Fibroblast of upper back skin (primary cell): ENCODE measurements at places on chromosomes 16 and 17.

DNA sequence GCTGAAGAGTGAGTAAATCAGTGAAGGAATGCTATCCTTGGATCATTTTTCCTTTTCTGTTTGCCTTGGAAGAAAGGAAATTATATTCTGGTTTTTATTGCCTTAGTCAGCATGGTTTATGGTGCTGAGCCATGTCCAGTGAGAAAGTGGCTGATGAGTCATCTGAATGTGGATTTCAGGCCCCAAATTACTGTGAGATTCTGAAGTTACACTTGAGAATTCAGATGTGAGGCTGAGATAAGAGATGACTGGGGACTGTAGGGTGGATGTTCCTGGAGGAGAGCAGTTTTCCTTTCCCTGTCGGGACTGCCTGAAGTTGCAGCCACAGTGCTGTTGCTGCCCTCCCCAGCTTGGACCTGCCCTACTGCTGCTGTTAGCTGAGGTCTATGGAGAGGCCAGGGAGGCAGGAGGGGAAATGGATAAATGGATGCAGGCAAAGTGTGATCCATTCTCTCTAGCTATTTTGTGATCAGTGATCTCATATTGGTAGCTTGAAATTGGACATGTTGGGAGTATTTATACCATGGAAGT, 4.2 kb upstream of the MAP3K14 start:
- peak; percentile 99 for DNase-seq

DNA sequence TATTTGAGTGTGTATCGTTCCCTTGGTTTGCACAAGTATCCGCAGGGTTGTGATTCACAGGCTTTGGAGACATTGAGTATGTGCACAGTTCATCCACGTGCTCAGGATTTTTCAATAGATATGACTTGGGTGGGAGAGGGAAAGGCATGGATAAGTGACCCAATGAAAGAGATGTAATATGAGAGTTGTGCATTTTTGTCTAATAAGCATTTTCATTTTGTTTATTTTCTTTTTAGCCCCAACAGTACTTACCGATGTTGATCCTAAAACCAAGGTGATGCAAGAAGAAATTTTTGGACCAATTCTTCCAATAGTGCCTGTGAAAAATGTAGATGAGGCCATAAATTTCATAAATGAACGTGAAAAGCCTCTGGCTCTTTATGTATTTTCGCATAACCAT, 14.5 kb downstream of the ALDH3A2 start:
- no peak for DNase-seq

DNA sequence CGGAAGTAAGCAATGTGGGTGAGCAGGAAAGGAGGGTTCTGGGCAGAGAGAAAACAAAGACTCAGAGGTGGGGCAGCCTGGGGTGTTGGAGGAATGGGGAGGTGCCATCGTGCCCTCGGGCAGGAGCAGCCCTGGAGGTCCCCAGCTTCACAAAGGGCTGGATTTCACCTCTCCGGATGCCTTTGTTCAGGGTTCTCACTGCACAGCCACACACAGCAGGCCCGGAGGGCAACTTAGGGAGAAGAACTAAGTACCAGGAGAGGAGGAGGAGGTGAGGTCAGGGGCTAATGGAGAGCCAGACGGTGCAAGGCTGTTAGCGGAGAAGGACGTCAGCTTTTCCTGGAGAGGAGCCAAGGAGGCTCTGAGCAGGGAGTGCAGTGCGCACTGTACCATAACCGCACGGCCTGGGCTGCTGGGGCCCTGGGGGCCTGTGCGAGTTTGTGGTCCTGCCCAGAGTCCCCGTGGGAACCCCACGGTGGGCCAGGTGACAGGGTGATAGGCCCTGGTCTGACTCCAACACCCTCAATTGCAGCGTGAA, 9.3 kb downstream of the ARRB2 start:
- DNase-seq, result no peak

- DNase-seq, result no peak
These were observed 68.4 kb downstream of the NOG start for GRCh38 chr17:56661906-56662305.

GRCh38 chr17:35605678-35606077, 18.6 kb downstream of the AP2B1 start:
- peak; percentile 32 for DNase-seq

- DNase-seq, result no peak
These were observed 677 bp downstream of the SLC13A2 start for GRCh38 chr17:28474111-28474531.

GRCh38 chr16:57266531-57267260, 17.8 kb downstream of the PLLP start:
- DNase-seq, result no peak
